ENCODE measurements at places on chromosomes 6 and 20. TPM values are rescaled to one million over a fixed set of nuclear protein-coding genes. Genes with fewer than 3 reads are reported as not detected.

Gene FAM83C
- not detected for total RNA-seq

Gene COL9A3
- 3.1 TPM for total RNA-seq

DNA sequence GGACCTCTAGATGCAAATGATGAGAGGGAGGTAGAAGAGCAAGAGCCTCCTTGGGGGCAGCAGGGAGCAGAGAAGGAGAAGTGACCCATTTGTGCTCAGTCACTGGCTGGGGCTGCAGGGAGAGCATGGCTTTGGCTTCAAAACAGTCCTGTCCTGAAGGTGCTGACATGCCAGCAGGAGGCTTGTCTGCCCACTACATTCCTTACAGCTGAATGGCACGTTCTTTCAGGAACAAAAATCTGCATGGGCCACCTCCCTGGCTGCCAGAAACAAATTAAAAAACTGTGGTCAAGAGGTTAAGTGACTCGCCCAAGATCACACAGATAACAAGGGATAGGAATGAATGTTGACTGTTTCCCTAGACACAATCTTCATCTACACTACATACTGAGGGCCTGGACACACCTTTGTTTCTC is 188.8 kb downstream of the HIVEP2 start:
- no peak for DNase-seq

DNA sequence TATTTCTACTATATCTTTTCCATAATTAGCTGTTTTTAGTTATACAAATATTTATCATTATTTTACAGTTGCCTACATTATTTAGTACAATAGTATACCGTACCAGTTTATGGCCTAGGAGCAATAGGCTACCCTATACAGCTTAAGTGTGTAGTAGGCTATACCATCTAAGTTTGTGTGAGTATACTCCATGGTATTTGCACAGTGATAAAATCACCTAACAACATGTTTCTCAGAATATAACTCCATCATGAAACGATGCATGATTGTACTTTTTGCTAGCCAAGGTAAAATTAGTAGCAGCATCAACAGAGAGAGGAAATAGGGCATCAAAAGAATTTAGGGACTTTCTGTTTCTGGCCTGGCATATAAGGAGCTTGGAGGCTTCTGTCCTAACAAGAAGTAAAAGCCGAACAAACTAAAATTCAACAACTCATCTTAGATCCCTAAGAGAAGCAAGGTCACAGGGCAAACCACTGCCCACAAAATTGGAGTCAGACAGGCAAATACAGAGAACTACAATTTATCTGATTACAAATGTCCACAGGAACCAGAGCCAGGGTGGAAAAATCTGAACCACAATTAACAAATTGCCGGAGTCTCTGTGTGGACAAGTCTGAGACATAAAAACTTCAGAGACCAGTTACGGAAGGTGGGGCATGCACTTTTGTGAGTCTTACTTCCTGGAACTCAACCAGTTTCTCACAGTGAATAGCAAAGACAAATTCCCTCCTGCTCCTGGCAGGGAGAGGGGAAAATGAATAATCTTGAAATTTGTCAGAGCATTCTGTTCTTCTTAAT is 671.4 kb downstream of the RFPL4B start:
- no peak for DNase-seq

Data from thoracic aorta (tissue), 2 donors.